Stomach (tissue), 19 donors: ENCODE measurements at places on chromosomes 6 and 20. TPM values are rescaled to one million over a fixed set of nuclear protein-coding genes. Genes with fewer than 3 reads are reported as not detected.

KCNK16 gene
- total RNA-seq = not detected

BHLHE23 gene
- not detected for total RNA-seq

- no peaks in the 10 kb centered on the region for H3K27me3 ChIP-seq
- no peak for DNase-seq
- H3K27ac ChIP-seq = no peak overlapping the region
- no peaks in the 10 kb centered on the region for H3K36me3 ChIP-seq
- H3K4me1 ChIP-seq = no peaks in the 10 kb centered on the region
These were observed 194.2 kb downstream of the PRL start for GRCh38 chr6:22102671-22103070.

DNA sequence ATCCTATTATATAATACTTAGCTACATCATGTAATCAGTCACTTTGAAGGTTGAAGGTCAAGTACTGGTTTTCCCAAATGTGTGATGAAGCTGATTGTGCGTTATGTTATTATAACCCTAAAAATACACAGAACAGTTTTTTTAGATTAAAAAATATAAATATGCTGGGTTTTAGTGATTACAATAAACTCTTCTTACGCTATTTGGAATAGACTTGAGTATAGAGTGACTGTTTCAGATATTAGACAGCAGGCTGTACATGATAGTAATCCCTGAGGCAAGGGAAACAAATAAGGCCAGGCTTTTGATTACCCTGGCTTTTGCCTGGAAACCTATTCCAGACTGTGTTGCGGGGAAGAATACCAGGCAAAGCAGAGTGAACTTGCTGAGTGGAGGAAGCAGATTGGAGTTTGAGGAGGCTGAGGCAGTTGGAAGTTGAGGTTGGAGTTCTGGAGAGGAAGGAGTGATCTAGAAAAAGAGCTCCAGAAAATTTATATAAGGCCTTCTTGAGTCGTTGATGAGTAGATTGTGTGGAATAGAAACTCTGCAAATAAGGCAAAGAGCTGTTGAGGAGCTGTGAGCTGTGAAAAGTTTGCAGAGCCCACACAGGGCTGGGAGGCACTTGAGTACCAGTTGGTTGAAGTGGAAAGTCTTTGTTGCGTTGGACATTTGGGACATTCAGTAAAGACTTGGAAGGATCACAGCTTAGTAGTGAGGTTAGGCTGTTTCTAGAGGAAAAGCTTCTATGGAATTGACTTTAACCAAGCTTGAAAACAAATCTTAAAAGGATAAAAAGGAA is 26.4 kb downstream of the MAP3K4 start:
- no peak overlapping the region for H3K4me3 ChIP-seq
- H3K4me1 ChIP-seq = no peaks in the 10 kb centered on the region
- H3K36me3 ChIP-seq = no peaks in the 10 kb centered on the region
- DNase-seq = no peak

CLIC5 gene
- total RNA-seq = 2.0 TPM

DNA sequence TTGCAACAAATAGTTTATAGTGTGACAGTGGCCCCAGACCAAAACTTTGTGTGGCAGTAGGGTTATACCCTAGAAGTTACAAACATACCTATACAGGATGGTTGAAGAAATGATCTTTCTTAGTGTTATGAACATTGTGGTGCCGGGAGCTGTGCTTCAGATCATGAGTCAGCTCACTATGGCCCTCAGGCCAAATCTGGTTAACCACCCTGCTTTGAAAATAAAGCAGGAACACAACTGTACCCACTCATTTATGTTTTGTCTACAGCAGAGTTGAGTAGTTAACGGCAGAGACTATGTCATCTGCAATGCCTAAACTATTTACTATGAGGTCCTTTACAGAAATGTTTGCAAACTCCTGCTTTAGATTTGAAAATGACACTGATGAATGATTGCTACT is 24.3 kb downstream of the AKAP7 start:
- H3K27me3 ChIP-seq = no peaks in the 10 kb centered on the region
- DNase-seq = no peak
- H3K4me1 ChIP-seq = peaks cover 5% of the 10 kb centered on the region

DNA sequence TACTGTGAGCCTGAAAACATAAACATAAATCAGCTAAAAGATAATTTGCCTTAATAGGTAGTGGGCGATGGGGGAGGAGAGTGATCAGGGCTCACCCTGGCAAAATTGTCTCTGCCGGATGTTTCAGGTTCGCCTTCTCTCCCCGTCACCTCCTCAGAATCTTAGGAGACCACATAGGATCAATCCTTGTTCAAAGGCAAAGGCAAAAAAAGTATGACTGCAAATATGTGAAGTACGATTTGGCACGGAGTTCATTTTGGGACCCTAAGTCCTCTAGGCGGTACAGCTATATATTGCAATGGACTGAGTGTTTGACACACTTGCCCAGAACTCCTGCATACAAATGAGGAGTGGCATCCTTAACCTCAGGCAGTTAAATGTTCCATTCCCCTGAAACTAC is 649.2 kb upstream of the FLRT3 start:
- H3K27ac ChIP-seq = peak overlapping the region; percentile 82
- no peaks in the 10 kb centered on the region for H3K27me3 ChIP-seq
- no peak overlapping the region for H3K4me3 ChIP-seq
